ENCODE measurements at places on chromosomes 5 and 9.

DNA sequence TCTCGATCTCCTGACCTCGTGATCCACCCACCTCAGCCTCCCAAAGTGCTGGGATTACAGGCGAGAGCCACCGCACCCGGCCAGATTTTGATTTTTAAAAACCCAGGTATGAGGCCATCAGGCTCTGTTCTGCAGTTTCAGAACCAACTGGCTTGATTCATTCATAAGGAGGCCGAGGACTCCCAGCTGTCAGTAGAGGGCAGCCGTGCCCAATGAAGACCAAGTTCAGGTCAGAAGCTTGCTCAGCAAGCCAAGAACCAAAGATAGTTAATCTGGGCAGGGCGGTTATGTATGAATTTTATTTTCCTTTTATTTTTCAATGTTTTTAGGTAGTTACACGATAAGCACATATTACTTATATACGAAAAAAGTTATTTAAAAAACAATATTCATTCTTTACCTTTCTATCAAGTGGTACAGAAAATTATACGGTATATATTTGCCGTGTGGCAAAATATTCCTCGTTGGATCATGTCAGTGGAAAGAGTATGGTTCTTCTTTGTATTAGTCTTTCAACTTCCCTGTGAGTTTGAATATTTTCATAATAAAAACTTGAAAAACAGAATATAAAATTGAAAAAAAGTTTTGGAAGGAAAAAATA is 18.0 kb downstream of the MGAT1 start:
- peak; percentile 73 for DNase-seq

- no peak for DNase-seq
Measured at GRCh38 chr5:52740007-52740406, 47.7 kb upstream of the ITGA1 start.

GRCh38 chr9:37511016-37512010 is 25.6 kb downstream of the POLR1E start:
- DNase-seq: no peak

DNA sequence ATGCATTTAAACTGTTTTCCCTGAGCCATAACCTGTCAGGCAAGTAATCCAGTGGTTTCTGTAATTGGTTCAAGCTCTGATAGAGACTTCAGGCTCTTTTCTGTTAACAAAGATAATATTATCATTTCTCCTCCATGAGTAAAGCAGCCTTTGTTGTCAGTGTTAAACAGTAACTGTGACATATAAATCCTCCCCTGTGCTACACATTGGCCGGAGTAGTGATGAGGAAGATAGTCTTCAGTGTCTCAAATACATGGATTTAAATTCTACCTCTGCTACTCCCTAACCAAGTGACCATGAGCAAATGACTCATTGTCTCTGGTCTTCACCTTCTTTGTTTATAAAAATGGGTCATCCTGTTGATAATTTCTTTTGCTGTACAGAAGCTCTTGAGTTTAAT is 615.5 kb upstream of the CHD1 start:
- no peak for DNase-seq

DNA sequence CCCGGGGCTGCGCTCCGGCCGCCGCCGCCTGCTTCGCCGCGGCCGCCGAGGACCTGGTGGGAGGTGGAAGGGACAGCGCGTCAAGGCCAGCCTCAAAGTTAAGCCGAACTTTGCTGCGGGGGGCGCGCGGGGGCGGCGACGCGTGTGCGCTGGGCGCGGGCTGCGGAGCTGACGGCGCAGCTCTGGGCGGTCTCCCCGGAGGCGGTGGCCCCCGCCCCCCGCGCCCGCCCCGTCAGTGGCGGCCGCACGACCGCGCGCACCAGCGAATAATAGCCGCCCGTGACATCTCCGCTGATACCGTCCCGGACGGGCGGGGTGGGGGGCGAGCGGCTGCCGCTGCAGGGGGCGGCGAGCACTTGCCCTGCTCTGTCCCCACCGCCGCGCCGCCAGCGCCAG is 579 bp upstream of the FAM78A start:
- DNase-seq: peak; percentile 42

DNA sequence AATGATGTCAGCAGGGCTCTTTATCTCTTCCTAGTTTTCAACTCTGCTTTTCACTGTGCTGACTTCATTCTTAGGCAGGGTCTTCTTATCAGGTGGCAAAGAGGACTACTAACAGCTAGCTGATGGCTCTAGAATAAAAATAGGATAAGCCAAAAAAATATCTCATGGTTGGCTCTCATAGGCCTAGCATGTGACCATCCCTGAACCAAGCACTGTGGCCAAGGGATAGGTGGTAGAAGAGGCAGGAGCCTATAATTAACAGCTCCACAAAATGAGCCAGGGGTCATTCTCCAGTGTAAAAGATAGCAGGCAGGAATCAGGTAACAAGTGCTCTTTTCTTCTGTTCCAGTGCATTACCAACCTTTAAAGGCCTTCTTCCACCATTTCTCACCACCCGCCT is 21.1 kb downstream of the ANKDD1B start:
- DNase-seq: no peak

GRCh38 chr5:2066373-2066772 is 183.6 kb upstream of the IRX4 start:
- no peak for DNase-seq

DNA sequence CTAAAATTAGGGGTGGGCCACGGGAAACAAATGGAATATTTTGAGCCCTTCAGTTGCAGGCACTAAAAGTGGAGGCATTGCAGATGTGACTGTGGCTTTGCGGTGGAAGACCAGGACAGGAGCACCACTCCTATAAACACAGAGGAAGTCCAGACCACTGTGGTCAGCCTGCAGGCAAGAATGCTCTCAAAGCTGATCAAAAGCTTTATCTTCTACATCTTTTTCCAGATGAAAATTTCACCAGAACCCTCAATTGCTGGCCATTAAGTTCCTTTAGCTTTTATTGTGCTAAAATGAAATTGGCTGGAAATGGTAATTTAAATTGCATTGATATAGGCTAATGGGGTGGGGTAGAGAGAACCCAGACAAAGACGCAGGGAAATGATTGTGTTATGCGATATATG is 208.8 kb downstream of the ERCC6L2 start:
- DNase-seq: no peak

GRCh38 chr5:77180167-77181081 is 30.1 kb upstream of the PDE8B start:
- no peak for DNase-seq

GRCh38 chr9:33158843-33159776 is 8.0 kb downstream of the B4GALT1 start:
- DNase-seq: peak; percentile 27
